AG10803 (cell line): ENCODE measurements at places on chromosomes 1 and 21.

GRCh38 chr1:165634154-165634921, 3.3 kb downstream of the MGST3 start:
- no peak for DNase-seq

GRCh38 chr1:210239349-210240111, 6.9 kb downstream of the SERTAD4 start:
- peak; percentile 85 for DNase-seq

DNA sequence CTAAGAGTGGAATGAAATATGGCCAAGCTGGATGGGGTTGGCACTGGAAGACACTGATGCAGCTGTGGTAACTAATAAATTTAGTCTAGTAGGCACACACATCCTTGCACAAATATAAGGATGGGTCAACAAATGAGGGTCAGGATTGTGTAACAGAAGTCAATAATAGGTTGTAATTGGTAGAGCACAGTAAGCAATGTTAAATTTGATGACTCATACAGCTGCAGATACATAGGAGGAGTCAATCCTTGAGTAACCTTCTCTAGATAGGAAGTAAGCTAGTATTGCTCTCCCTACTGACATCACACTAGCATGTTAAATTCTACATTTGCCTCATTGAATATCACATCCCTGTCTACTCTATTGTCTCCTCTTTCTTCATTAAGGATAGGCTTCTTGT, 332.1 kb downstream of the PTPRC start:
- peak; percentile 40 for DNase-seq

DNA sequence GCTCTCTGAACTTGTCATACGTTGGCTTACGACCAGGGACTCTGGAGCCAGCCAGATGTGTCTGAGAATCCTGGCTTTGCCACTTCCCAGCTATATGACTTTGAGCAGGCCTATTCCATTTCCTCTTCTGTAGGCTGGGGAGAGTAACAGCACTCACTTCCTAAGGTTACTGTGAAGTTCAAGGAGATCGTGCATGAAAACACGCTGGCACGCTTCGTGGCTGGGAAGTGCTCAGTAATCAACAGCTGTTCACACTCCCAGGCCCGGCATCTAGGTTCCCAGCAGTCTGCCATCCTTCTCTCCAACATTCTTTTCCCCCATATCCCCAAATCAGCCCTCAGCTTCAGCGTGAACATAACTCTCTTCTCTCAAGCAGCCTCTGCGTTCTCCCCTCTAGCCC, 2.0 kb downstream of the ASCL5 start:
- DNase-seq = no peak

DNA sequence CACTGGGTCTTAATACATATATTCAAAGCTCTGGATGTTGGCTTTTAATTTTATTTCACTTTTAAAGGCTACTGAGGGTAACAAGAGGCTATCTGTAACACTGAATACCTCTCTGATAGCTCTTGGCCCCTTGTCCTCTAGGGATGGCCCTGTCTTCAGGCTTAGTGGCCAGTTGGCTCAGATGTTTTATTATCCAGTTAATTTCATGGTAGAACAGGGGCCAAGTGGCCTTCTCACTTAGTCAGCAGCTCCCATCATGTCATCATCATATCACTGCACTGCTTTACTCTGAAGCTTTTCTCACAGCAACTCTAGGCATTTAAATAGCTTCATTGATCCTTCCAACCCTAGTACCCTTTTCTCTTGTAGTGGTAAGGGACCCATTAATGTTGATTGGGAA, 40.2 kb upstream of the MACF1 start:
- DNase-seq = no peak

DNA sequence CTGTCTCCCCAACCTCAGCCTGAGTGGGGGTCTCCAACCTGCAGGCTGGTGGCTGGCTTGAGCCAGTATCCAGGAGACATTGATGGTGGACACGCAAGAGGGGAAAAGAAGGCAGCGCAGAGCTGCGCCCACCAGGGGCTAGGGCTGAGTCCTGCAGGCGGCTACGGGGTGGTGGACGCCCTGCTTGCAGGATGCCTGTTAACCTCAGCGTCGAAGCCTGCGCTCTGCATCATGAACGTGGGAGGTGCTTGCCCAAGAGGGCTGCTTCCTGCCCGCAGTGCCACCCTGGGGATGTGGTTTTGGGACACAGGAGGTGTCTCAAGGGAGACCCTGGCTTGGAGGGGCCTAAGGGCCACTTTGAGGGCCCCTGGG, 11.6 kb downstream of the CFAP410 start:
- DNase-seq = no peak

DNA sequence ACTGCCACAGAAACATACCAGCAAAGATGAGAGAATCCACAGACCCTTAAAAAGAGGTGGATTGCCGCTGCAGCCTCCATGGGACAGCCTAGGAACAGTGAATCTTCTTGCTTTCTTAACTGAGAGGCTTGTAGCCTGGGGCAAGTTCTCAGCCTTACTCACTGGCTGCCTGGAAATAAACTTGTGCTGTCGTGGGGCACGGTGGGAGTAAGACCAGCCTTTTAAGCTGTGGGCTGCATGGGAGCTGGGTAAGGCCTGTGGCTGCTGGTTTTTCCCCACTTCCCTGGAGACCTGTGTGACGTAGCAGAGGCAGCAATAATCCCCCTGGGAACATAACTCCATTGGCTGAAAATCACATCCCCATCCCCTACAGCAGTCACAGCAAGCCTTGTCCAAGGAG, 30.8 kb downstream of the CD2 start:
- DNase-seq = no peak

GRCh38 chr1:5814046-5814619, 178.1 kb downstream of the NPHP4 start:
- no peak for DNase-seq

DNA sequence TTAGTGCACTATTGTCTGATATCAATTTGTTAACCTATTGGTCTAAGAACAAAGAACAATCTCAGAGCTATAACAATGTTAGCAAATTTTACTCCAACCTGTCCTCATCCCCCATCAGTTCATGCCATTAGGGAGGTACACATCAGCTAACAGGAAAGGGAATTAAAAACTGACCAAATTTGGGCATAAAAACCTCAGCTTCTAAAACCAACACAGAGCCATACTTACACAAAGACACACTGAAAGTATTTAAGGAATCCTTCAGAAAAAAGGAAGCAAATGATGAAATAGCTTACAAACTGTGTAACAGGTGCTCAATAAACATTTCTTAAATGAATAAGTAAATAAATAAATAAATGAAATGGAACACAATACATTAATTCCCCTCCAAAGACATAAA, 89.2 kb downstream of the TTLL7 start:
- DNase-seq = peak; percentile 40

- DNase-seq = no peak
These were observed 56.3 kb downstream of the DPH5 start for GRCh38 chr1:100969327-100969726.

- no peak for DNase-seq
These were observed 8.1 kb downstream of the ADPRS start for GRCh38 chr1:36096500-36097432.

GRCh38 chr1:227314014-227314848, 4.1 kb downstream of the CDC42BPA start:
- DNase-seq = no peak

DNA sequence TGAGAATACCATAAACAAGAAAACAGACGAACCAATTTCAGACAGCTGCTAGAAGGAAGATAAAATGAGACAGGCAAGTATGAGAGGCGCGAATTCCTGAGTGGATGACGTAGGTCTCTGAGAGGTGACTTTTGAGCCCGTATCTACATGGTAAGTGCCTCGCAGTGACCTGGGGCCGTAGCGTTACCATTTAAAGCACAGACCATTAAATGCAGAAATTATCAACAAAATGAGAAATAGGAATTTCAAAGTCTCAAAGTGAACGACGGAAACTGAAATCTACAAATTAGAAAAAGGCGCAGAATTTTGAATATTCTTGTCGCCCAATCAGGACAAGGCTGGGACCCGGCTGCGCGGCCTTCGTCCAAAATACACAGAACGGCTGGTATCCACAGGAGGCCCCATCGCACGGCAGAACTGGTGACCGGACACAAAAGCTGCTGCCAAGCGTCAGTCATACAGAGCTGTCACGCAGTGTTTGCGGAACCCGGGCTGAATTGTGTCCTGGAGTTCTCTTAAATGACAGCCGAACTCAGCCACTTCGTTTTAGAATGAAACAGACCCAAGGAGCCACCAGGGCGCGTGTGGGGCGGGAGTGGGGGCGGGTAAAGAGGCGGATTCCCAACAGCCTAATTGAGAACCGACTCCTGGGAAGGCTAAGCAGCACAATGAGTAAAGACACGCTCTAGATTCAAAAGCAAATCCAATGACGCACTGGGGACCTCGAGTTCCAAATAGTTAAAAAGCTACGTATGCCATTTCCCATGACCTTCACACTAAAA, 13.8 kb upstream of the BOLA1 start:
- DNase-seq = peak; percentile 80

DNA sequence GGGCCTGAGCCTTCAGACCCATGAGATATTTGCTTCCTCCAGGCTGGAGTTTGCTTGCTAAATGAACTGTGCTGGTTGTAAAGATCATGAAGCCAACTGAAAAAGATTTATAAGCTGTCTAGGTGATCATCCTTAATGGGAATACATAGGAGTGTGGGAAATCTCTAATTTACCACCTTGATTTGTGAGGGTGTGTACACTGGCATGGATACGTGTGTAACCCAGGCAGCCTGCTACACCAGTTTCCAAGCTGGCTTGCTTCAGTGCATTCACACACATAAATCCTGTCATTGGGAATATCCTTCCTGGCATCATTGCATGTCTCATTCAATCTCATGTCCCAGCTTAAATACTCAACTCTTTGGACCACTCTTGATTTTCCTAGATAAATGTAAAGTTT, 57.6 kb upstream of the GNG12 start:
- no peak for DNase-seq

DNA sequence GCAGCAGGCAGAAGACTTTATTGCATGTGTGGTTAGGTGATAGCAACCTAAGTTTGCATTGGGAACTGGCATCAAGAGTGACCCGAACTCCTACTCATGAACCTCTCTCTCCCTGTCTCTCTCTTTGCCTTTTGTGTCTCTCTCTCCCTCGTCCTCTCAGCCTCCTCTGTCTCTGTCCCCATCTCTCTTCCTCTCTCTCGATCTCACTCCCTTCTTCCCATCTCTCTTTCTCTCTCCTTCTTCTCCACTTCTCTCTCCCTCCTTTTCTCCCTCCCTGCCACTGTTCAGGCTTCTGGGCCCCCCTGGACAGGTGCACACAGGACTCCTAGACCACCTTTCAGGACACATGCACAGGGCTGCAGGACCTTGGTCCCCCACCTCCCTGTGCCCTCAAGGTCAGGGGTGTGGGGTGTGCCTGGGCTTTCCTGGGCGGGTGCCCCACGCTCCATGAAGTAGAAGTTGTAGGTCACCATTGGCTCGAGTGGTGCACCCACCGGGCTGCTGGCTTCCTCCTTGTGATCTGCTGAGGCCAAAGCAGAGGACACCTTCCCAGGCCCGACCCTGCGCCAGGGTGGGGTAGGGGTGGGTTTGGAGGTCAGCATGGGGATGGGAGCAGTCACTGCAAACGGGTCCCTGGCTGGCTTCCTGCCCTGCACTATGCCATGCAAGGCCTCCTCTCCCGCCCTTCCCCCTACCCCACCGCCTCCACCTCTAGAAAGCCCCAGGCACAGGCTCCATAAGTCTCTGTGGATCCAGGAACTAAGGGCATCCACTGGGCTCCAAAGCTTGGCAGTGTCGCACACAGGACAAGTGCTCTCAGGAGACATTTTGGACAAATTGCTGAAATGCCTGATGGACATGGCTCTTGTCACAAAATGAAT, 13.2 kb upstream of the ZBTB17 start:
- DNase-seq = no peak

GRCh38 chr21:19640964-19641363, 1237.4 kb upstream of the TMPRSS15 start:
- no peak for DNase-seq

DNA sequence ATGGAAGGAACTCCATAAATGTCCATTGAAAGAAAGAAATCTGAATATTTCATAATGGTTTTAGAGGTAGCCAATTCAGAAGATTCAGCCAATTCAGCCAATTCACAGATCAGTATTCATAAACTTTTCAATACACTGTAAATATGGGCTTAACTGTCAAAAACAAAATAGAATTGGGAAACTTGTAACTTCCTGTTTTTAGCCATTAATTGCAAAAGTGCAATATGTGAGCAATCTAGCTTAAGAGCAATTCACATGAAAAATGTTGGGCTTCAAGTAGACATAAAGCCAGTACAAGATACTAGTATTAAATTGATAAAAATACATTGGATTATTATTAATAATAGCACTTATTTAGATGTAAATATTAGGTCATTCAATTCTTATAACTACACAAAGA, 27.5 kb upstream of the PLPPR4 start:
- no peak for DNase-seq

- DNase-seq = no peak
These were observed 19.7 kb upstream of the ARF1 start for GRCh38 chr1:228062812-228063211.

DNA sequence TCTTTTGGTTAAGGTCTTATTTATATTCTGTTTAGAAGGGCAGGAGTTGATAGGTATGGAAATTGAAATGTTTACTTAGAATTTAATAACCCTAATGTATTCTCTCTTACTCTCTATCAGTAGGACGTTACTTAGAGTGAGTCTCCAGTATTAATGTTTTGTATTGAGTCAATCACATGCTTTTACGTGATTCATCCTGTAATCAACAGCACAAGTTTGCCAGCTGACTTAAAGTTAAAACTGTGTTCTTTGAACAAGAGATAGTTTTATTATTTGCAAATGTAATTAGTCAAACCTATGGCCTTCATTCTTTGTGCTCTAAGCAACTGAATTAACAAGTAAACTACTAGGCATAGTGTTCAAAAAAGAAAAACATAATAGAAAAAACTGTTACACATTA, 57.3 kb downstream of the PKN2 start:
- DNase-seq = peak; percentile 45

- no peak for DNase-seq
These were observed 5.8 kb downstream of the SHISA4 start for GRCh38 chr1:201894343-201895119.

- DNase-seq = peak; percentile 12
These were observed 29.6 kb upstream of the KAZN start for GRCh38 chr1:14568716-14569355.

DNA sequence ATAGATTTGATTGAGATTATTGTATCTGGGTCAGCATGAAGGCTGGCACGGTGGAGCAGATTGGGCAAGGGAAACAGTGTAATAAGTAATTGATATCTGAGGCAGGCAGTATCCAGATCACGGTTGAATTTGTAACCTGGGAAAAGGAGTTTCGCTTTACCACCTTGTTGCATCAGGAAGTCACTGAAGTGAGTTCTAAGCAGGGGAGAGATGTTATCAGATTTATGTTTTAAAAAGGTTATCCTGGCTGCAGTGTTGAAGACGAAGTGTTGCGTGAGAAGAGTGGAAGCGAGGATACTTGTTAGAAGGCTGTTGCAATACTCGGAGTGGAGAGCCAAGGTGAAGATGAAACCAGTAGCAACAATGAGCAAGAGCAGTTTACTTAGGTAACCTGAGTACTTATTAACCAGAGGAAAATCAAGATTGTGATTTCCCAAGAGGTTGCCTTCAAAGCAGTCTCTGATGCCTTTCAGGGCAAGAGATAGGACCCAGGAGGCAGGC, 77.8 kb downstream of the LHX9 start:
- DNase-seq = no peak

DNA sequence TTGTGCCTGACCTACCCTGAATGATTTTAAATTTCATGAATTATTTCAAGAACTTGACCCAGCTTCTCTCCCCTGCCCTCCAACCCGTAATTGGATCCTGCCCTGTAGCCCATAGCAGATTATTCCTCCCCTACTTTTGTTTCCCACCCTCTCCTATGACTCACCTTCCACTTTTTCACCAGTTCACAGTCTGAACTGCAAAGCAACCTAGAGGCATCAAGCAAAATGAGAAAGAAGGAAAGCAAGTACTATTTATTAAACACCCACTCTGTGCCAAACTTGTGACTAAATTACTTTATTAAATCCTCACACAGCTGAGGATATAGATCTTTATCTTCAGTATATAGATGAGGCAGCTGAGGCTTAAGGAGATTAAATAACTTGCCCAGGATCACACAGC, 20.7 kb upstream of the IKBKE start:
- no peak for DNase-seq
